ENCODE measurements at places on chromosomes 5 and 9. TPM values are rescaled to one million over a fixed set of nuclear protein-coding genes. Genes with fewer than 3 reads are reported as not detected.

DNA sequence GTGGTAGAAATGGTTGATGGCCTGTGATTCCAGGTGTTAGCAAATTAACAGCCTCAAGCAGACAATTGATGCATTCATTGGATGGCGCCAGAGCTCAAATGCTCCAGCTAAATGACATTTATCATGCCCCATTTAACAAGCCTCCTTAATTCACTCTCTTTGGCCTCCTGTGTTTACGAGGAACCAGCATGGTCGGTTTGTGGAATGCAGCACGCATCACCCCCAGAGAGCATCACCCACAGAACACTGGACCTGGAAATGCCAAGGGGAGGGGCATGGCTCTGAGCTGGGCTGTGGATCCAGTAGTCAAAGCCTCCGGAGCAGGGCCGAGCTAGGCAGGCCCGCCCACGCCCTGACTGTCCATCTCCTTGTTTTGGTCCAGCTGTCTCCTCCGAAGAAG is 434.0 kb downstream of the GADD45G start:
- DNase-seq: no peak

- no peak for DNase-seq
Measured at GRCh38 chr9:3125602-3126405, 281.9 kb upstream of the PUM3 start.

DNA sequence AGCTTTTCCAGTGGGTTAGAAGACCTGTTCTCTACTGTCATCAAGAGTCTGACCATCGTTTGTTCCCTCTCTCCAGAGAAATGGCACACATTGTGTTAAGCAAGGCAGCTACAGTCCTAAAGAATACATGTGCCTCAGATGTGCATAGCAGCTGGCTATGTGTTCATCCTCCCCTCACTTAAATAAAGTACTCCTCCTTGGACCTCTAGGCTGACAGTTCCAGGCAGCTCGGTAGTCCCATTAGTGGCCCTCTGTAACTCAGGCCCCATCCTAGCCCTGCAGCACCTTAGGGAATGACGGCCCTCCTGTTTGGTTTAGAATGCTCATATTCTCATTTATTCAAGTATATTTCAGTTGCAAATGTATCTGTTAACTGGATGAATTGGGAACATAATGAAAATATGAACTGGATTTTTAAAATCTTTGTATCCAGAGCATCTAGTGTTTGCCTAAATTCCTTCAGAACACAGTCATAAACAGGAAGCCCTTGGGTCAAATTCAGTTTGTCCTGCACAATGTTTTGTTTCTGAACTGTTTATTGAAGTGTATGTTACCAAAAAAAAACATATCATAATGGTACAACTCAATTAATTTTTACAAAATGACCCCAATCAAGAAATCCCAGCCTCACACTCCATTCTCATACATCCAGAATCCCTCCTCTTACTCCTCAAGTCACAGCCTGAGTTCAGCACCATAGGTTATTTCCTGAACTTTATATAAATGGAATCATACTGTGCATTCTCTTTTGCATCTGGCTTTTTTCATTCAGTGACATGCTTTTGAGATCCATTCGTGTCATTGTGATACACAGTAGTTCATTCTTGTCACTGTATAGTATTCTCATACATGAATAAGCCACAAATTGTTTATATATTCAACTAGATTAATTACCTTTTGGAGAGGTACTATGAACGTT is 1.6 kb upstream of the ASPN start:
- no peak for DNase-seq

DNA sequence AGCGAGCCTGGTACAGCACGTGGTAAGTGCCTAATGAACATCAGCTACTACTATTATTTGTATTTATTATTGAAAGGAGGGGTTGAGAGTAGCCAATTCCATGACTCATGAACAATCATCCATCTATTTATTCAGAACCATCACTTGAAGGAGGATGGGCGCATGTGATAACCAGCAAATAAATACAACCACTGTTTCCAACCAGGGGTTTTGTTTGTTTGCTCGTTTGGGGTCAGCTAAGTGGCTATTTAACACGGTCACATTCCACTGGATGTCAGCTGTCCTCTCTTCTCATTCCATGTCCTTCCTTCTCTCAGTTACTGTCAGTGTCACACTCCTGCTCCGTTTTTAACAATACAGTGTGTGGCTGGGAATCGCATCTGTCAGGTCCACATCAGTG is 8.6 kb downstream of the RAPGEF1 start:
- no peak for DNase-seq

The SCGB3A1 gene
- total RNA-seq: 2.0 TPM

DNA sequence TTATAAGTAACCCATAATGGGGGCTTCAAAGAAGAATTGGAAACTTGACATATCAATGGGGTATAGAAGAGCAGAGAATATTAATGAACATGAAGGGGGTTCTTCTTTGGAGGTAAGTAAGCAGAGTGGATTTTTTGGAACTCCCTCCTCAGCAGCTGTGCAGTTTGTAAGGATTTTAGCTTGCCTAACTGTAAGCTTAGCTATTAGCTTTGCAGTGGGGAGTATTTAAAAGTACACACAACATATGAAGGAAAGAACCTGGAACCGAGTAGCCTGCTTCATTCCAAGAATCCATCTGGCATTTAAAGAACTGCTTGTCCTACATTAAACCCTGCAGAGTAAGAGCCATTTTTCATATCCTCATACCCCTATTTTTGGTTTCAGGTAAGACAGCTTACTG is 2.2 kb upstream of the PBX3 start:
- no peak for DNase-seq

GRCh38 chr9:98333703-98334582 is 78.5 kb upstream of the TBC1D2 start:
- DNase-seq: no peak

DNA sequence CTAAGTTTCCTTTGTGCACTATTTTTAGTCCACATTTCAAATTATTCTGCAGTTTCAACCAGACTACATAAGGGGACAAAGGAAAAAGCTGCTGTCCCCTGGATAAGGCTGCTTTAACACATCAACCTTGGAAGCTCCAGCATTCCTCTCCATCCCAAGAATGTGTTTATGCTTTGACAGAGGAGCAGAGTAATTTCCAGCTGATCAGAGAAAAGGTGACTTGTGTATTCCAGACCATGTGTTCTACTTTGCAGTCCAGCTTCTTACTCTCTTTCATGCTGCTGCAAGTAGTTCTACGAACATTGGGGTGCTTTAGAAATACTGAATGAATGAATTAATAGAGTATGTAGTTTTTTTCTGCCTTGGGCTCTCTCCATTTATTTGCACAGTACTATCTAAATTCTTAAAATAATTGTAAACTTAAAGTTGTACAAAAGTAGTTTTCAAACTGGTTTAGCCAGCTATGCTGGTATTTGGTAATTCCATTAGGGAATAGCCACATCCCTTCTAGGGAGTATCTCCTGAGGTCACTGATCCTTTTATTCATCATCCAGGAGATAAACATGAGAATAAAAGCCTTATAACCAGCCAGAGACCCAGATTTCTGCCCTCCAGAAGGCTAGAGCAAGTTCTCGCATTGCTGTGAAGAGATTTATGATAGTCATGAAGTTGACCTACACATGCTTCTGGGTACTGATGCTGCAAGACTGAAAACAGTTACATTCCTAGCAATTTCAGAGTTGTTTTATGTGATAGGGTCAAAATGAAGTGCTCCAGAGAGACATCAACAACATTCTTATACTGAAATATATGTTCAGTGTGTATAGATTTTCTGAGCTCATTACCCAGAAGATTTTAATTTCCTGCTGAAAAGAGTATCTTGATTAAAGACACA is 215.2 kb downstream of the COMMD10 start:
- no peak for DNase-seq

- DNase-seq: no peak
Measured at GRCh38 chr9:70613024-70613768, 198.7 kb upstream of the KLF9 start.

DNA sequence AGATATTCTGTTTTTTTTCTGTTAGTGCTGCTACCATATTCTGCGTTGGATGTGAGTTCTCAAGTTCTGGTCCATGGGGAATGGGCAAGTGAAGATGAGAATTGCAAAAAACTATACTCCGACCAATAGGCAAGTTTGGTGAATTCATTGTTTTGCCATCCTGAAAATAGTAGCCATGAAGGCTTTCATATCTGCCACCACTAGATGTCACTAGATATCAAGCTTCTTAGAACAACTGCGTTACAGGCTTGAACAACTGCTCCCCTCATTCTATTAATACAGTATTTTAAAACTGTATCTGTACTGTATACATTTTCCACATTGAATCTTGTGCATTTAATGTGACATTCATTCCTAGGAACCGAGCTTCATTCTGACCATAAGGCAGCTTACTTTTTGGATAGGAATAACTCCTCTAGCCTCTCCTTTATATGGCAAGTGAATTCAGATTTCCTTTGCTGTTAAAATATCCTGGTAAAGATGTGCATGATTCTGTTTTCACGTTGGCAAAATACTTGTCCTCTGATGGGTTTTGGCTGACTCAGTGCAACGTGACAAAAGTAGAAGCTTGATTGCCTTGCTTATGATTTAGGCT is 163.6 kb downstream of the SREK1 start:
- no peak for DNase-seq

DNA sequence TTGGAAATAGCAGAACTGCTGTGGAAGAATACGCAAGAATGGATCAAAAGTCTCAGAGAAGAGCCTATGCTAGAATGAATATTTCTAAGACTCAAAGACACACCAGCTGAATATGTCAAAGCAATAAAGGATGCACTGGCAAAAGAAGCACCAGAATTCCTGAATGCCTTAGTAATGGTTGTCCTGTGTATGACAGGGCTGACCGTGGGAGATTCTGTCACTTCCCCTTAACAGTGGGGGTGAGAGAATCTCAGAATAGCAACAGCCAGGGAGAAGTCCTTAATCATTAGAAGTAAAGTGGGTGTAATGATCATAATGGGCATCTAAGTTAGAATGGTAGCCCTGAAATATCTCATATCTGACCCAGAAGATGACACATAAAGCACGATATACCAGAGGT is 14.6 kb upstream of the PRR16 start:
- no peak for DNase-seq

The PLEKHG4B gene
- total RNA-seq: 0.75 TPM

- no peak for DNase-seq
Measured at GRCh38 chr5:68114378-68115040, 101.0 kb upstream of the PIK3R1 start.

DNA sequence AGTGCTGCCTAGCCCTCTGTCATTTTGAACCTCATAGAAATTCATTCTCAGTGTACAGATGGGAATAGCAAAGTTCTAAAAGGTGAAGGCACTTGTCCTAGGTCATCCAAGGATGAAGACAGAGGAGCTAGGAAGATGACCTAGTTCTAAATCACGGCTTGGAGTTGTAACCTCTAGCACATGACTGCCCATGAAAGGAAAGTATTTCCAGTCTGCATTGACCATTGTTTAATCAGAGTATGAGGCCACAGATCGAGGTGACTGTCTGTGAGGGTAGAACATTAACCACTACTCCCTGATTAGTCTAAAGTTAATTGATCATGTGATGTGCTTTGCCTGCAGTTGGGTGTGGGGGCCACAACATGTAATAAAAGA is 674 bp upstream of the TNFSF15 start:
- no peak for DNase-seq

The MCTP1 gene
- 8.1 TPM for total RNA-seq

- no peak for DNase-seq
Measured at GRCh38 chr9:20001058-20001457, 212.2 kb upstream of the SLC24A2 start.

The NKD2 gene
- 2.4 TPM for total RNA-seq

The MEGF10 gene
- total RNA-seq: 0.06 TPM

- peak; percentile 89 for DNase-seq
Measured at GRCh38 chr5:7868773-7869473, at the start of the genes FASTKD3 and MTRR. TSS of gene FASTKD3 (minus strand) at chr5:7869031. CDS start at chr5:7868083, 948 bp downstream. TSS of gene MTRR (plus strand) at chr5:7869148. CDS start at chr5:7870795, 1,647 bp downstream.

The RAD17 gene
- 10.2 TPM for total RNA-seq

DNA sequence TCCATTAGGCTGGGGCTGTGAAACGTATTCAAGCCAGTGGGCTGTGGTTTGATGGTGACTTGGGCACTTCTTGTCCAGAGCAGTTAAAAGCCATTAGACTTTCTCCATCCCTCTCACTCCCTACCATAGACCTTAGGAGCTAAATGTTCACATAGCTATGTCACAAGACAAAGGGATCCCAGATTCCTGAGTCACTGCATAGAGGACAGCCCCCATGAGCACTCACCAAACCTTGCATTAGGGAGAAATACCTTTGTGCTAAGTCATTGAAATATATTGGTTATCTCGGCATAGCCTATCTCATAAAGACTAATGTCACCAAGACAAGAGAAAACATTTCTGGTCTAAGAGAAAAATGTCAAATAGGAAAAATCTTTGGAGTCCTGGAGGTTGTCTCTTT is 104.3 kb downstream of the TRPM6 start:
- DNase-seq: no peak

GRCh38 chr5:30604648-30605262 is 588.7 kb upstream of the CDH6 start:
- DNase-seq: no peak

DNA sequence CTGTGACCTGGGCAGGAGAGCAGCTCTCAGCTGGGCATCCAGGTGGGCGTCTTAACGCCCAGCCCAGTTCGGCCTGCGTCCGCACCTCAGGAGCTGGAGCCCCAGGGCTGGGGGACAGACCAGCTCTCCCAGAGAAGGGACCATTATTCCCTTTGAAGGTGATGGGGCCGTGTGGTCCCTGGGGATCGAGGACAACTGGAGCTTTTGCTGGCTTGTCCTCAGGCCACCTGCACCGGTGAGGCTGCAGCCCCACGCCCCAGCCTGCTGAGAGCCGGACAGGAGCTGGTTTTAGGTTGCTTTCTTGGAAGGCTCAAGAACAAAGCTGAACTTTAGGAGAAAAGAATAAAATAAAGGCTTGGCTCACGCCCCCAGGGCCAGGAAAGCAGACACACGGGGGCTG is 40.9 kb downstream of the NACC2 start:
- DNase-seq: no peak

GRCh38 chr5:3511934-3512333 is 83.7 kb upstream of the IRX1 start:
- no peak for DNase-seq

- no peak for DNase-seq
Measured at GRCh38 chr9:78023003-78023741, 8.4 kb downstream of the GNAQ start.

The SLC22A4 gene
- 0.08 TPM for total RNA-seq

- DNase-seq: no peak
Measured at GRCh38 chr9:129876815-129877214, 41.6 kb downstream of the USP20 start.

- peak; percentile 25 for DNase-seq
Measured at GRCh38 chr9:87336407-87336806, 161.3 kb upstream of the DAPK1 start.

GRCh38 chr5:40831346-40832210 is 3.4 kb downstream of the RPL37 start:
- no peak for DNase-seq

DNA sequence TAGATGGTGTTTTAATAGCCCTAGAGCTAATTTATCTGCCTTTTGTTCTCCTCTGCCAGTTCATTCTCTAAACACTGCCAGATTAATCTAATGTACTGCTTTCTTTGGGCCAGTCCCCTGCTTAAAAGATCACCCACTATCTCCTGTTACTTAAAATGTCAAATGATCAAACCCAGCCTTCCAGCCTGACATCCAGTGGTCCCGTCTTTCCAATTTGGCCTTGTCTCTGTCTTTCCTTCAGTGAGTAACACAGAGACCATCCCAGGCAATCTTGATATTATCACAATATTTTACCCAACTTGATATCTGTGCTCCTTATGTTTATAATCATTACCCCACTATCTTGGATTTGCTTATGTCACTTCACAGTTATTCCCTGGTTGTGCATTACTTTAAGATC is 12.0 kb downstream of the PRR16 start:
- DNase-seq: no peak

- no peak for DNase-seq
Measured at GRCh38 chr5:72468606-72469005, 38.6 kb downstream of the ZNF366 start.

The NPR3 gene
- 1.3 TPM for total RNA-seq

GRCh38 chr9:123268199-123268464 is 254 bp downstream of the STRBP start:
- DNase-seq: no peak

The INSYN2B gene
- total RNA-seq: not detected

All from pancreas (tissue), 10 donors.